ENCODE measurements at places on chromosomes 1 and 21.

DNA sequence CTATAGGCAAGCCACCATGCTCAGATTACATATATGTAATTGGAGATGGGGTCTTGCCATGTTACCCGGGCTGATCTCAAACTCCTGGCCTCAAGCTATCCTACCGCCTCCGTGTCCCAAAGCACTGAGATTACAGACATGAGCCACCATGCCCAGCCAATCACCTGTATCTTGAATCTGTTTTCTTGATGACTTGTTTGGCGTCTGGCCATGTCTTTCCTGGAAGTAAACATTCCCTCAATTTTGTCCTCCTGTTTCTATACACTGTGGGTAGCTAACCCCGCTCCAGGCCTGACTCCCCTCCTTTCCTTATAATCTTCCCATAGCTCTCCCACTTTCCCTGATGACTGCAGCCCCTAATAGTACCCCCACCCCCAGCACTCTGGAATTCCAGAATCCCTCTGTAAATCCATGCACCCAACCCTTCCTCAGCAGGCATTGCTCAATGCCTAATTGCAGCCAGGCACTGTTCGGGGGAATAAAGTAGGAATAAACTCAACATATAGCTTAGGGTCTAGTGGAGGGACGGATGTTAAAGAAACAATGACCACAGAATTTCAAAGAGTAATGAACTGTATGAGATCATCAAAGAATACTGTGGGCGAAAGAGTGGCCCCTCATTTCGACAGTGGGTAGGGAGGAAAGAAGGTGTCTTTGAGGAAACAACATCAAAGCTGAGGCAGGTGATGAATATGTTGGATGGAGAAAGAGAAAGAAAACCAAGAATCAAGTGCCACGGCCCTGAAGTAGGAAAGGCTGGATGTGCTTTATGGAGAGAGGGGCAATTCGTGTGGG is 161.5 kb downstream of the ADSS2 start:
- DNase-seq: no peak

DNA sequence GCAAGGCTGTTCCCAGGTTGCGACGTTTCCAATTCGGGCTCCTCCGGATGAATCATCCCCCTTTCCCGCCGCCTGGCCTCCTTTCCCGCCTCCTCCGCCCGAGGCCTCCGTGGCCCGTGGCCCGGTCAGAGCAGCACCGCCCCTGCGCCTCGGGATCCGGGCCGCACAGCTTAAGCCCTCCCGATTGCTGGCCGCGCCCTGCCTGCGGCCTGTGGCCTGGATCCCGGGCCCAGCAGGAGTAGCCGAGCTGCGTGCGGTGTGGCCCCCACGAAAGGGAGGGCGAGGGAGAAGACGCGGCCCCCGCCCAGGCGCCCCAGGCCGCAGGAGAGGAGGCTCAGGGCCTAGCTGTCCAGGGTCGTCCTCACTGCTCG is 1.0 kb downstream of the TMEM200B start:
- no peak for DNase-seq

DNA sequence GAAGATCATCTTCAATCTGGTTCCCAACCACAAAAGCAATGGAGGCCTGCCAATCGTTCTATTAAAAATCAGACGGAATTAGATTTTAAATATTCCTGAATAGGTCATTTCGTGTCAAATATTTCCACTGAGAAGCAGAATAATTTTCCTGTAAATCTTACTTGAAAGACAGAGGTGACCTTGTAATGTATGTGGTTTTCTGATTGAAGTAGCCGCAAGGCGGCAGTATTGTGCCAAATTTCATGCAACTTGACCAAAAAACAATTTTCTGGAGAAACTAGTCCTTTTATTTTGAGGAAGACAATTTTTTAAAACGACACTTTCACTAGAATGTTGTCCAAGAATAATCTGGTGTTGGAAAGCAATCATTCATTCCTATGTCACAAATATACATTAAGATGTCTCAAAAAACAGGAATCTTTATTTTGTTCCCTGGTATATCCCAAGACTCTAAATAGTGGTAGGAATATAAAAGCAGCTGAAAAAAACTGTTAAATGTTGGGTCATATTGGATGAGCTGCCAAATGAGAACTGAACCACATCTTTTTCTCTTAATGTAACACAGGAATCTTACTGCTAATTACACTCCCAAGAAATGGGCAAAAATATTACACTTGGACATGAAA is 33.6 kb downstream of the SPAG17 start:
- peak; percentile 59 for DNase-seq

GRCh38 chr21:37899146-37899545 is 17.1 kb downstream of the KCNJ6 start:
- DNase-seq: no peak

DNA sequence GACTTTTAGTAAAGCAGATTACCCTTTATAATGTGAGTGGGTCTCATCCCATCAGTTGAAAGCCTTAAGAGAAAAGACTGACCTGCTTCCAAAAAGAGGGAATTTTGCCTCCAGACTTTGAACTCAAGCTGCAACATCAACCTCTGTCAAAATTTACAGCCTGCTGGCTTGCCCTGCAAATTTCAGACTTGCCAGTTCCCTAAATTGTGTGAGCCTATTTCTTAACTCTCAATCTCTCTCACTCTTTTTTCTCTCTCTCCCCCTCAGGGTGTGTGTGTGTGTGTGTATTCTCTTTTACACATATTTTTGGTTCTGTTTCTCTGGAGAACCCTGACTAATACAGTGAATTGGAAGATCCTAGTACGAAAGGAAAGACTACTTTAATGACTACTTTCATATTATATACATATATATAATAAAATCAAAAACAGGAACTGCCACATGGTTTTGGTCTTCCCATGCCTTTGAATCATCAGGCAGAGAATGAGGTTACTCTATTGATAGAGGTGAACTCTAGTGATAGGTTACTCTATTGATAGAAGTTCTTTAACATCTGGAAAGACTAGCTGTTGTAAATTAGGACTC is 6.4 kb downstream of the OR2C3 start:
- no peak for DNase-seq

DNA sequence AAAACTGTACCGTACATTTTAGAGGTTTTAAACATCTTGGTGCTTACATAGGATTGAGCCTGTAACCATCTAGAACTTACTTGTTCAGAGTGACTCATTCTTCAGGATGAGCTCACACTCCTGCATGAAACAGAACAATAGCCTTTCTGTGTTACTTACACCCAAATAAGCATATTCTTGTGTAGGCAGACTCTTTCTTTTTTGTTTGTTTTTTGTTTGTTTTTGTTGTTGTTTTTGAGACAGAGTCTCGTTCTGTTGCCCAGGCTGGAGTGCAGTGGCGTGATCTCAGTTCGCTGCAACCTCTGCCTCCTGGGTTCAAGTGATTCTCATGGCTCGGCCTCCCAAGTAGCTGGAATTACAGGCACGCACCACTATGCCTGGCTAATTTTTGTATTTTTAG is 3.8 kb upstream of the CA6 start:
- no peak for DNase-seq

- DNase-seq: no peak
These were observed 285.3 kb upstream of the C1orf105 start for GRCh38 chr1:172135076-172135672.

DNA sequence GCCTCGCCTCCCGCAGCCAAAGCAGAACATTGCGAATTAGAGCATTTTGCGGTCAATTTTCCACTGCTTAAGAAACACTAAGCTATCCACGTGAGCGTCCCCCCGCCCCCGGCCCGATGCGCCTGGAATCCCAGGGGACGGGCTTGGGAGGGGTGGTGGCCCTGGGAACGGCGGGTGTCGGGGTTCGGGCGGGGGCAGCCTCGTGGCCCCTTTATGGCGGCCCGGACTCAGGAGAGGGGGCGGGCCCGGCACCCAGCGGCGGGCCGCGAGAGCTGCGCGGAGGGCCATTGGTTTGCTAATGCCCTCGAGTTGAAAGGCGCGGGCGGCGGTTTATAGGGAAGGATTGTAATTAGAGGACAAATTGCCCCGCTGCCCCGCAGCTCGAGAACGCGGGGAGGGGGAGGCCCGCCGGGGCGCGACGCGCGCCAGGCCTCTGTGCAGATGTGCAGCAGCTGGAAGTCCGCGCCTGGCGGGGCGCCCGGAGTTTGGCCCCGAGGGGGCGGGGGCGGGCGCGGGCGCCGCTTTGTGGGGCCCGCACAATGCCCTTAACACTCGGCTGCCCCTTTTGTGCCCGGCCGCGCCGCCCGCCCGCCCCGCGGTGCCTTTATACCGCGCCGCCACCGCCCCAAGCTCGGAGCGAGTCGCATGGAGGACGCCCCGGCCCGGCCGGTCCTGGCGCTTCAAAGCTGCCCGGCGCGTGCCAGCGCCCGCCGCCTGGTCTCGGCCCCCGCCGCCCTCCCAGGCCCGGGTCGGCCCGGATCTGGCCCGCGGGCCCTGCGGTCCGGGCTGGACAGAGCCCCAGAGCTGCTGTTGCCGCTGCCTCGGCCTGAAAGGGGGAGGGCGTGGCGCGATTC is 1.9 kb upstream of the HES3 start:
- DNase-seq: no peak

DNA sequence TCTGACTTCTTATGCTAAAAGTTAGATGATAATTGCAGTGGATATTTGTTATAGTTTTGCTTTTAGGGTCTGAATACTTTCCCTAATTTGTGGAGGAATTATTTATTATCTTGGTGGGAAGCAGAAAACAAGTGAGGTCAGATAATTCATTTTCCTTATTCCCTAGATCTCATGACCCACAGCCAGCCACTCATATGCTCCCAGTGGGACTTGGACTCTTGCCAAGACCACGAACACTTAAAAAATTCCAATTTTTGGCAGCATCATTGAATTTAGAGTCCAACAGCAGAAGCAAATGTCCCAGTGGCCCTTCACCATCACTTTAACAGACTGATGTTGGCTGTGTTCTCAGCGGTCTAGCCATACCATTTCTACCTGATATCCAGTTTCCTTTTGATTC is 204.2 kb downstream of the HMCN1 start:
- DNase-seq: no peak

All from stimulated activated CD8-positive, alpha-beta memory T cell treated with anti-CD3 and anti-CD28 coated beads, Interleukin-4, amount 100 ng/mL, for 48 hours (primary cell).